ENCODE measurements at places on chromosomes 2 and 18.

DNA sequence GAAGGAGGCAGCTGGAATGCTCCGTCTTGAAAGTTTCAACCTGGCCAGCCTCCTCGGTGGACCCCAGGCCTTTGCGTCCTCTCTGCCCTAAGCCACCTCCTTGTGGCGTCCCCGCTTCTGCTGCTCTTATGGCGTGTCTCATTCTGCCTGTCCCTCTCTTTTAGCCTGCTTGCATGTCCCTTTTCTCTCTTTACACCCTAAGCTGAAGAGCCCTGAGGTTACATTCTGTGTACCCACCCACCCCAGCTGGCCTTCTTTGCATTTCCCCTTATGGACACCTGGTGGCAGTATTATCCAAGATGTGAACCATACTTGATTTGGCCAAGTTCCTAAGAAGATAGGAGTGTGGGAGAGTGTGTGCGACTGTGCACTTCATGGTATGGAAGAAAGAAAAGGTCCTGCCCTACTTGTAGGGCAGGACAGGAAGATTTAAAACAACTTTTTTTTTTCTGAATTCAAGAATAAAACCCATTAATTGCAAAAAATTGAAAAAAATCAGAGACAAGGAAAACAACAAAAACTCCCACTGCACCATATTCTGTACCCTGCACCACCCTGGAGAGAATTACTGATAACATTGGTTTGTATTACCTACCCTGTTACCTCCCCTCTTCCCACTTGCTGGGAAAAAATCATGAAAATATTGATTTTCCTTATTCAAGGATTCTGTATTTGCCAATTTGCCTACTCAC is 77.4 kb downstream of the DYSF start:
- peak; percentile 28 for DNase-seq

- DNase-seq: no peak
Measured at GRCh38 chr2:56531668-56532420, 348.1 kb downstream of the CCDC85A start.

DNA sequence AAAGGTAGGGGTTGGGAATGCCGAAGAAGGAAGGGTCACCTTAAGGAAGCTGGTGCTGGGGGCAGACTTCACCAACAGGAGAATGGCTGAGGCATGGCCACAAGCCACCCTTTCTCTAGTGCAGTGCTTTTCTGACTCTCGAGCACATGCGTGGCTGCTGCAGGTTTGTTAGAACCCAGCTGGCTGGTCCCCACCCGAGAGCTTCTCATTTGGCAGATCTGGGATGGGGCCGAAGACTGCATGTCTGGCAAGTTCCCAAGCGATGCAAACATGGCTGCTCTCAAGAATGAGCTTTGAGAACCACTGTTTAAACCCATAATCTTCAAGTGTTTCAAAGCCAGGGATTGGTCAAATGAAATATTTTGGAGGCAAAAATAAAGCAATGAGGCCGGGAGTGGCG is 63.2 kb downstream of the LONRF2 start:
- no peak for DNase-seq

DNA sequence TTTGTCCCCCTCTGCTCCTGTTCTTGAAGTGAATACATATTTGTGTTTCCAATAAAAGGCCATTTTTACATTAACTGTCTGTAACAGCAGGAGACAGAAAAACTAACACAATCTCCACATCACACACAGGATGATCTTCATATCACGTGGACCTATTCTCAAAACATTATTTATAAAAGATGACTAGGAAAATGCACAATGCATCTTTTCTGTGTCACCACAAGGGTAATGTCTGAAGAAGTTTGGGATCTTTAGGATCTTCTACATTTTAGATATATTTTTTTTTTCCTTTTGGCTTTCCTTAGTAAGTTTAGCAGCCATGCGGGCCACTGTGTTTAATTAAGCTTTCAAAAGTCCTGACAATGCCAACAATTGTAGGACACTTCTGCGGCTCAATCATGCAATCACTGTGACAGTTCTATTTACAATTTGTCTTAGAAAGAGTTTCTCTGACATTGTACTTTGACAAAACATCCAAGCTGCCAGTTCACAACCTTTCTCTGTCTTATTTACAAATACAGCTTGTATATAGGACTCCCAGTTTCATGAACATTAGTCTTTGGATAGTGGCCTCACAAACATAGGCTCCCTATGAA is 12.3 kb downstream of the BCL11A start:
- DNase-seq: no peak

All from NK-92 treated with Interleukin-12 subunit alpha and Interleukin-12 subunit beta, amount 100 ng/mL, for 24 hours (cell line).